Stimulated activated CD8-positive, alpha-beta memory T cell treated with anti-CD3 and anti-CD28 coated beads, Interleukin-4, amount 100 ng/mL, for 24 hours (primary cell): ENCODE measurements at places on chromosomes 3 and 15.

DNA sequence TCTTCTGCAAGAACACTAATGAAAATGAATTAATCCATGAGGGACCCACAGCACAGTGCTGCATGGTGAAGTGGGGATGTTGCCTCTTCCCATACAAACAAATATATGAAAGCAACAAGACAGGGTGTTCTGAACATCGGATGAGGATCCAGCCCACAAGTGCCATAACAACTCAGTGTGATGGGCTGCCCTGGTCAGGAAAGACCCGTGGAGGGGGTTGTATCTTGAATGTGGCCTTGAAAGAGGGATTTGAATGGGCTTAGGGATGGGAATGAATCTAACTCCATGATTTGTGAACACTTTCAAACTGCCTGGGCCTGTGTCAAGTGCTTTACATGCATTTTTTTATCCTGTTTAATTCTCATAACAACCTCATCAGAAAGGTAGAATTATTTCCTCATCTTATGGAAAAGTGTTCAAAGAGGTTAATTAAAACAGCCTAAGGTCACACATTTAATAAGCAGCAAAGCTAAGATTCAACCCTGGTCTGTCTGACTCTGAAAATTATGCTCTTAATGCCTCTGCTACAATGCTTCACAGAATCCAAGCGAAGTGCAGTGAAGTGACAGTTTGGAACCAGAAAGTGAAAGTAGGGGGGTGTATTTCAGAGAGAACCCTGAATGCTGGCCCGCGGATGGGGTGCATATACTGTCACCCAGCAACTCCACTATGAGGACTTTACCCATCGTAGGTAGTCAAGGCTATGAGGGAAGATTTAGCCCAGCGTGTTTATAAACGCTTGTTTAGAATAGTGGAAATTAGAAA is 65.6 kb upstream of the HEG1 start:
- DNase-seq, result no peak

GRCh38 chr3:112629425-112629824 is 11.5 kb downstream of the CCDC80 start:
- DNase-seq, result no peak

GRCh38 chr15:61834076-61834697 is 226.1 kb downstream of the VPS13C start:
- DNase-seq, result peak; percentile 65

GRCh38 chr15:60767134-60767824 is 288.3 kb upstream of the ICE2 start:
- DNase-seq, result no peak

DNA sequence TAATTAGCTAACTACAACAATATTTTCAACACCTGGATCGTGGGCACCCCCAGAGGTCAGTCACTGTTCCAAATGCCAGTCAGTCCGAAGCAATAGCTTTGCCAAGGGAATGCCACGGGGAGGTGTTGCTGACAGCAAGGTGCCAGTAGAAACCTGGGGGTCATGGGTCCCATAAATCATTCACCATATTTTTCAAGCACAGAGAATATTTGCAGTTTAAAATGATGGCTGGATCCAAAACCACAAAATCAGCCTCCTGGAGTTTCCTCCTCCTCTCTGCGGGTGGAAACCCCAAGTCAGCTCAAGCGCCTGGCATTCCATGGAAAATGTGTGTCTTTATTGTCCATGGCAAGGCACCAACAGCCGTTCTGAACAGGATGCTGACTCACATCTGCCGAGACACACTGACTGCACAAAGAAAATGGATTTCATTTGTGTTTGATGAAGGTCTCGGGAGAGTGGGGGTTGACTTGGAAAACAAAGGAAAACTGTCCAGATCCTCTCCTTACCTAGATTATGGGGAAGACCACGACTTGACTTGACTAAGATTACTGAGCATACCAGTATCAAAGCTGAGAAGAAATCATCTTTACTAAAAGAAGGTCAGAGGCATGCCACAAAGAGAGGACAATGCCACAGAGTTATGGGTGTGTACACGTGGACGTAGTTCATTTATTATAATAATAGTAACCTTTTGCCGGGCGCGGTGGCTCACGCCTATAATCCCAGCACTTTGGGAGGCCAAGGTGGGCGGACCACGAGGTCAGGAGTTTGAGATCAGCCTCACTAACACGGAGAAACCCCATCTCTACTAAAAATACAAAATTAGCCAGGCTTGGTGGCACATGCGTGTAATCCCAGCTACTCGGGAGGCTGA is 26.4 kb downstream of the ANXA2 start:
- DNase-seq, result no peak

DNA sequence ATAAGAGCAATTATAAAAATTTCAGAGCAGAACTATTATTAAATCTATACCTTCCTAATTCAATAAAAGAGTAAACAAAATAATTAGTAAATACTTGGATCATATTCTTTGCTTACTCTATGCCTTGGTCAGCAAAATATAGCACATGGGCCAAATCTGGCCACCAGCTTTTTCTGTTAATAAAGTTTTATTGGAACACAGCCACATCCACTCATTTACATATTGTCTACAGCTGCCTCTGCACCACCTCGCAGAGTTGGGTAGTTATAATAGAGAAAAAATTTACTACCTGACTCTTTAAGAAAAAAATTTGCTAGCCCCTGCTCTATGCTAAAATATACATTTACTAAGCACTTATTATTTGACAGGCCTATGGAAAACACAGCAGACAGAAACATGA is 32.2 kb upstream of the GANC start:
- DNase-seq, result no peak

DNA sequence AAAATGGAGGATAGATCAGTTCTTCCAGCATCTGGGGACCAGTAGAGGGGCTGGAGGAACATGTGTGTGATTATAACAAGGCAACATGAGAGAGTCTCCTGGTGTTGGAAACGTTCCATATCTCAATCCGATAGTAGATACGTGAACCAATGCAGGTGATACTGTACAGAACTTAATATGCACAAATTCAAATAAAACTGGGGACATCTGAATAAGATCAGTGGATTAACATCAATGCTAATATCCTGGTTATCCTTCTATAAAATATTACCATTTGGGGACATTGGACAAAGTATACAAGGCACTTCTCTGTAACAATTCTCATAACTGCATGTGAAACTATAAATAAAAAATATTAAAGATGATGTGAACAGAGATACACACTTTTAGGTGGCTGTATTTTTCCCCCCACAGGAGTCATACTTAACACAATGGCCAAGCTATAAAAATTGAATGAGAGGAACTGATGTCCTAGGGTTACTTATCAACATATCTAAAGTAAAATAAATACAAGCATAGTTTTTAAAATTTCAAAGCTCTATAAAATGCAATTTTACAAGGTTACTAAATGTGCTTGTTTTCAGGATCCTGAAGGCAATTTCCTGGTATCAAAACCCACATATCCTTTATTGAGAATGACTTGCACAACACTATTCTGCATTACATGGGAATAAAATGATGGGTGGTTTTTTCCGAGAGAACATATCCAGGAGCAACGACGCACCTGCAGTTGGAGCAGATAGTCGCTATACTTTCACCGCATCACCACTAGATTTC is 31.1 kb upstream of the TJP1 start:
- DNase-seq, result no peak

DNA sequence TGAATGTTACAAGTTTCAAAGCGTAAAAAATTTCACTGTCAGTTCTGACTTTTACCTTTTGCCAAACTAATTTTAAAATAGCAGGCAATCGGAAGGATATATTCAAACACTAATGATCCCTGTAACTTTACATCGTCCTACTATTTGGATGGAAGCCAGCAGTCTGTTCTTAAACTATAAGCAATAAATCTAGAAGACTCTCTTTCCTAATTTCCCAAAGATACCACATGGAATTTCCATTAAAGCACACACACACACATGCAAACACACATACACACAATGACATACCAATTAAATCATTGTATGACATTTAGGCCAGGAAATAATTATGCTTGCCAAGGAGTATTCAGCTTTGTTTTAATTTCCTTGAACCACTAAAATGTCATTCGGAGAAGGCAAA is 32.0 kb downstream of the IL17RD start:
- DNase-seq, result no peak

DNA sequence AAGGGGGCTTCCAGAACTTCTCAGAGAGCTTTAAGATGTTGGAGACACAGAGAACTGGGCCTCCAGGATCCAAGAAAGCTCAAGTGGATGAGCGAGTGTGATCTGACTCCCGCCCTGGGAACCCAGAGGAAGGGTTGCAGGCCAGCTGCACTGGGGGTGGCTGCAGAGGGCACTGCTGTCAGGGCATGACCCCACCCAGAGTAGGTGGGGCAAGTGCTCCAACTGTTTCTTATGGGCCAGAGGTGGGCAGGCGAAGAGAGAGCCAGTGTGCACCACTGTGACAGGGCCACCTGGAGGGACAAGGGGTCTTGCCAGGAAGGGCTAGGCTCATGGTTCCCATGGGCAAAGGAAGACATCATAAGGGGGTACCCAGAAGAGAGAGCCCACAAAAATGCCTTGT is 48.8 kb downstream of the EXOG start:
- DNase-seq, result no peak

DNA sequence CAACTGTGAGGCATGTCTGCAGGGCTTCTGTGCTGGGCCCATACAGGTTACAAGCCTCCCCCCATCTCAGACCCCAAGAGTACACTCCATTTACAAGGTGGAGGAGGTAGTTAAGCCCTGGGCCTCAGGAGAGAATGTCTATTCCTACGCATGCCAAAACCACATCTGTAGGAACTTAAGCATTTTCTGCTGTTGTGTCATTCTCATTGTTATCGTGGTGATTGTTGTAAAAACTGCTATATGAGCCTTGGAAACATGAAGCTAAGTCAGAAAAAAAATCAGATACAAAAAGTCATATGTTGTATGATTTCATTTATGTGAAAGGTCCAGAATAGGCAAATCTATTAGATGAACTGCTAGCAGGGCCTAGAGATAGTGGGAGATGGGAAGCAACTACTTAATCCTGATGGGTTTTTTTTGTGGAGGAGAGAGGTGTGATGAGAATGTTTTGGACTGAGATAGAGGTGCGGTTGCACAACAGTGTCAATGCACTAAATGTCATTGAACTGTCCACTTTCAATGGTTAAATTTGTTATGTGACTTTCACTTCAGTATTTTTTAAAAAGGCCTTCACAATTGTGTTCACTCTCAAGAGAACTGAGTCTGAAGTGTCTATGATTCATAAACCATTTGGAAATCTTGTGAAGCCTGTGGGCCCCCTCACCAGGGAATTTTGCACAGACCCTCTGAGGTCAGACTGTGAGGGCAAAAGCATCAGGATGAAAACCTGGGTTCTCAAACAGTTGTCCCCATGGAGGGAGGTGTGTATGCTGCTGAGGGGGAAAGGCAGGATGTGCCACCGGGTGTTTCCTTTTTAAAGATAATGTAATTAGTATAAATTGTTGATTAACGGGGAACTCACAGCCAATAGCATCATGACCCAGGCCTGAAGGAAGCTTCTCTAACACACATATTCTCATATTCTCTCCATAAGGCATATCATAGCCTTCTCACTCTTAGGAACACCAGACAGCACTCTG is 3.2 kb downstream of the RTP3 start:
- no peak for DNase-seq

DNA sequence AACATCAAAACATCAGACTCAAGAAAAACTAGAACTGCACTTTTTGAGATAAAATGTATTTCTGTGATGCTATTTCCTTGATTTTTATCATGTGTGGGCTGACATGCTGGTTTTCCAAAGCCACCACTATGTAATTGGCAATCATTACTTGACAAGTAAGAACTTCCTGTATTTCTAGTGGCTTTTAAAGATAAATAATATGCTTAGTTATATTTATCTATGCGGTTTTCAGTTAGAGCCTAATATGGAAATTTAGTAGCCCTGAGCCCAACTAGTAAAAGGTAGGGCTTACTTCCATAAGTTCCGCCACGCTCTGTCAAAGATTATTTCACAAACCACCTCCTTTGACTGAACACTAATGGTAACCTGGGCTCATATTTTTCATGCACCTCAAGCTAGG is 91.6 kb downstream of the PPARG start:
- DNase-seq, result no peak

- DNase-seq, result no peak
Measured at GRCh38 chr3:47225310-47225906, 57.2 kb downstream of the KIF9 start.

DNA sequence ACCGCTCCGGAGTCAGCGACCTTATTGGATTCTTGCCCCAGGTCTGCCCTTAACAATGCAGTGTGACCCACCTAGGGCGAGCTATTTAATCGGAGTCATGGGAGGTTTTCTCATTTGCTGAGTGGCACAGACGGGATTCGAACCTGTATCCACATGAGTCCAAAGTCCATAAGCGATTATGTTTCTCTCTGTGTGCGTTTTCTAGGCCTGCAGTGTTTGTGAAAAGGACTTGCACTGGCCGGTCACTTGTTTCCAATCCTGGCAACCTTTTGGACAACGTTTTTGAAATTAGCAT is 691 bp upstream of the HDGFL3 start:
- no peak for DNase-seq

- DNase-seq, result no peak
Measured at GRCh38 chr15:35926007-35926380, 380.0 kb upstream of the DPH6 start.

DNA sequence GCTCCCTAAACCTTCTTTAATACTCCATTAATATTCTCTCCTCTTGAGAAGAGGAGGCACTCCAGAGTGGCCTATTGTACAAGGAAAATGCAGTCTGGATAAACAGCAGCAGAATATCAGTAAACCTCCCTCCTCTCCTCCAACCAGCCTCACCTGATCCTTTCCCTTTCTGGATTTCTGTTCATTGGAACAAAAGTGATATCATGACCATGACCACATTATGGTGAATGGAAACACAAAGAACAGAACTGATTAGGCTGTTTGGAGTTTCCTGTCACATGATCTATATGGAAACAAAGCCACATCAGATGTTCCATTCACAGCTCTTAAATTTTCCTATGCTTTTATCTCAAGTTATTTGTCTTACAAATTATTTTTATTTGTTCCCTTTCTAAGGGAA is 14.6 kb downstream of the C2CD4B start:
- no peak for DNase-seq

DNA sequence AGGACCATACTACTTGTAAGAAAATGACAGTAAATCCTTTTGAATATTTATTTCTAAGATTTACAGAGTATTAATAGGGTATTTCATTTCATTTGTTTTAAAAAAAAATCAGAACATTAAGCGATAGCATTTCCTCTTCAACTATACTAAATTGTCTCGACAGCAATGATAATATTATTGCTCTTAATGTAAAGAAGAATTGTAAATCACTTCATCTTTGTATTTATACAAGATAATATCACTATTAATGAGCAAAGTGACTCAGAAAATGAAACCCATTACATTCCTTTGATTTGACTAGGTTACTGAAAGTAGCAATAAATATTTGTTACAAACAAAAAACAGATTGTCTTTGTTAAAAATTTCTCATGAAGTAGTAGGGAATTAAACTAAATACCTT is 131.1 kb upstream of the CNTN4 start:
- DNase-seq, result no peak

GRCh38 chr3:98814817-98815420 is 51.8 kb downstream of the ST3GAL6 start:
- no peak for DNase-seq

DNA sequence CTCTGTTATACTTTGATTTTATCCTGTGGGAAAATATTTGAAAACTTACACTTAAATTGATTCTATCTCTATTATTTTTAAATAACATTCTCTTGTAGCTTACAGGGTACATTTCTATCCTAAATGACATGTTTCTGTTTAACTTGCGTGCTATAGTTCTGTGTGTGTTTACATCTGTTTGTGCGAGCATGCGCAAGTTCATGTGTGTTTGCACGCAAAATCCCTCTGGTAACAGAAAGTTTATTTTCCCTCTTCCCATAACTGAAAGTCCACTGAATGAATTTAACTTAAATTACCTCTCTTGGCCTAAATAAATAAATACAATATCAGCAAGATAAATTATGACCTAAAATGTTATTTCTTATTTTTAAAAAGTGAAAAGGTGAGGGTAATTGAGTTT is 117.3 kb upstream of the NEO1 start:
- no peak for DNase-seq
